Right ventricle myocardium superior (tissue), 1 donor: ENCODE measurements at places on chromosomes 6 and 20. TPM values are rescaled to one million over a fixed set of nuclear protein-coding genes. Genes with fewer than 3 reads are reported as not detected.

Gene CTAGE9
- not detected for total RNA-seq

Gene TRIM15
- not detected for total RNA-seq

Gene F13A1
- 136 TPM for total RNA-seq

Gene NRN1
- 12.6 TPM for total RNA-seq

Gene CRISP3
- not detected for total RNA-seq

Gene WFDC10B
- not detected for total RNA-seq

Gene RNF39
- total RNA-seq, result not detected

DNA sequence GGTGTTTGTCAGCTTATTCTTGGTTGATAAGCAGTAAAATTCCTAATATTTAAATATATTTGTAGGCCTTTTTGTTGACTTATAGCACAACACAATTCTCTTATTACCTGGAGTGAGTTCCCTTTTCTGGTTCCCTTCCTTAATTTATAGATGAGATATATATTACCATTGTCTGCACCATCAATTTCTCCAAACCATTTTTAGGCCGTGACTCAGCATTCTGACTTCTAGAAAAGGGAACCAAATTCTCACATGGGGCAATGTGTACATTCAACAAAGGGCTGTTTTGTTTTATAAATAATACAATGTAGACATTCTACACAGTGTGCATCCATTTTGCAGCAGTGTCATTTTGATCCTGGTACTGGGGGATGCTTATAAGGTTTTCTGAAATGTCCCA is 52.8 kb downstream of the NCOA7 start:
- DNase-seq, result no peak

- DNase-seq, result no peak
Observed at GRCh38 chr20:2978519-2978918, 64.9 kb upstream of the GNRH2 start.

- DNase-seq, result no peak
Observed at GRCh38 chr6:19312241-19312978, 524.8 kb upstream of the ID4 start.

- DNase-seq, result no peak
Observed at GRCh38 chr20:54260116-54260515, 52.2 kb downstream of the PFDN4 start.

- DNase-seq, result no peak
Observed at GRCh38 chr6:116452531-116452930, 8.6 kb upstream of the CALHM6 start.

GRCh38 chr20:37875460-37876175 is 27.3 kb upstream of the VSTM2L start:
- no peak for DNase-seq

DNA sequence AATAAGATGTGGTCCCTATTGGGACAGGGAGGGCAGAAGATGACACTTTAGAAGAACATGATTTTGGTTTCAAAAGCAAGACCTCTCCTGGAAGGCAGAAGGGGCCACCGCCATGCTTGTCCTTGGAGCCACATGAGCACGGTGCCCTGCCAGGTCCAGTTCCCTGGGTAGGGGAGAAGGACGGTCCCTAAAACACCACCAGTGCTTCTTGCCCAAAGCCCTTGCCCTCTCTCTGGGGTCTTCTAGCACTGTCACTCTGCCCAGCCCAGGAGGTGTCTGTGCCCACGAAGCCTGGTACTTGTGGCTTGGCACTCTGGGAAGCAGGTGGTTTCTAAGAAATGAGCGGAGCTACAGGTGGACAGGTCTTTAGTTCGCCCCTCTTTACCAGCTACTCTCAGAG is 46.0 kb downstream of the PLCG1 start:
- peak; percentile 34 for DNase-seq
